ENCODE measurements at places on chromosomes 12 and 14.

DNA sequence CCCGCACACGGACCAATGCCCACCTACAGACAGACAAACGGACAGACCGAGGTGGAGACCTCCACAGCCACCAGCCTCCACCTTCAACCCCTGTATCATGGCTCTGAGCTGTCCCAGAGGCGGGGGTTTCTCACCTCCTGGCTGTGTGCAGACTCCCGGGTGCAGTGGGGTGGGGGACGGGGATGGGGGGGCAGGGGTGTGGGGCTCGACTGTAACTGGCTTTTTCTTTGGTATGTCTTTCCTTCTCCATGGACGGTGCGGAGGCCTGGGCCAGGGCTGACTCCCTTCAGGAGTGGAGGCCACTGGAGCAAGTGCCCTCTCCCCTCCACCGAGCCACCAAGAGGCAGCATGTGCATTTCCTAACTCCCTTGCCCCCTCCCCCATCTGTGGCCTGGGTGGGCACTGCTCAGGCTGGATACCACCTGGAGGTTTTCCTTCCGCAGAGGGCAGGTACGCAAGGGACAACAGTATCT lies 122.6 kb downstream of the ESRRB start:
- DNase-seq: no peak

- no peak for DNase-seq
Measured at GRCh38 chr12:121170611-121171260, 38.1 kb downstream of the P2RX7 start.

GRCh38 chr14:35985474-35986218 lies 159.5 kb downstream of the BRMS1L start:
- no peak for DNase-seq

DNA sequence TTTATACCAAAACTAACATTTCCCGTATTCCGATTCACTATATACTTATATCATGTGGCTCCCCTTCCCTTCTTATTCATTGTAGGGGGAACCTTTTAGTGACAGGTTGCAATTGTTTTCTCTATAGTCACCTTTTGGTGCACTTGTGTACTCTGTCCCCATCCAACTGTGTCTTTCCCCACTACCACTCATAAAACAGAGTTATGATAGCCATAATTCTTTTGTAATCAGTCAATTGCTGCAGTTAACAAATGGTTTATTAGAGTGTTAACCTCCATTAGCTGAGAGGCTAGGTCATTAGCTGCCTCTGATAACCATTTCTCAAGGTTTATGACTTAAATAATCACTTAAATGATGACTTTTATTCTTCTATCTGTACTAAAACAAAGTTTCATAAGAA lies 338.1 kb upstream of the SEL1L start:
- no peak for DNase-seq

- no peak for DNase-seq
Measured at GRCh38 chr12:69095765-69096477, 143.4 kb upstream of the CPSF6 start.

- DNase-seq: peak; percentile 99
Measured at GRCh38 chr12:52050758-52051541, at the start of gene NR4A1. NR4A1 (plus strand) TSS chr12:52051442; CDS start chr12:52054329, 2,887 bp downstream.

DNA sequence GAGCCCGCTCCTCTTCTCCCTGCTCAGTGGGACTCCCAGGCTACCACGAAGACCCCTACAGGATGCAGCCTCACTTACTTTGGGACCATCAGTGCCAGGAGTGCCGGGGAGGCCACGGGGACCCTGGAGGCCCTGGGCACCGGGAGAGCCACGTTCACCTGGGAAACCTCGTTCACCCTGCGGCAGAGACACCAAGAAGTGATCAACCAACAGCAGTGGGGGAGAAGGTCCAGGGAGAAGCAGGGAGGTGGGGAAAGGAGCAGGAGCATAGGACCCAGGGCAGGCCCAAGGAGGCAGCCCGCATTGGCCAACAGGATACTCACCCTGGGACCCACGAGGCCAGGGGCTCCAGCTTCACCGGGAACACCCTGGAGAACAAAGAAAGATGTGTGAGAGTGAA lies 19.4 kb downstream of the TMEM106C start:
- no peak for DNase-seq

GRCh38 chr12:19449814-19450213 lies 10.5 kb downstream of the AEBP2 start:
- DNase-seq: no peak

DNA sequence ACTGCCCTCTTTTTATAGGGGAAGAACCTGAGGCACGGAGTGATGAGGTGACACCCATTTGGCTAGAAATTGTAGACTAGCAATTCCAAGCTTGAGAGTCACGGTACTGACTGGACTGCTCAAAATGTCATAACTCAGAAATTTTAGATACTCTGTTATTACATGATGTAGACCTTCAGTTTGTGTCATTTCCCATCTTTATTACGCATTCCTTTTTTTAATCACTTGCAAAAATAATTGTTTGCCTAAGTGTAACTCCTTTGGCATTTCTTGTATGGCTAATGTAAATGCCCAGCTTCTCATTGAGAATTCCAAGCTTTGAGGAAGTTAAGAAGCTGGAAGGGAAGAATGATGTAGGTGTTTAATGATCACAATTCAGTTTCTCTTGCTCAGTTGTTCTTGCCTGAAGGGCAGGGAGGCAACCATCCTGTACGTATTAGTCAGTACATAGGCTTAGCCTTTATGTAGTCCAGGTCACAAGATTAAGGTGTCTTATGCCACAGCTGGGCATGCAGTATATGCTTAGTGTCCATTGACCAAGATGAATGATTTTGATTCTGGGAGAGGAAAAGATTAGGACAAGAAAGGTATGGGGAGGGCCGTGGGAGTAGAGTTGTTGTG lies 68.2 kb upstream of the EVL start:
- no peak for DNase-seq

Measured in H7 (cell line).